ENCODE measurements at places on chromosomes 5 and 9. TPM values are rescaled to one million over a fixed set of nuclear protein-coding genes. Genes with fewer than 3 reads are reported as not detected.

GRCh38 chr5:148793261-148793660 is 33.1 kb upstream of the ADRB2 start:
- DNase-seq, result no peak

The SRD5A1 gene
- 30.4 TPM for total RNA-seq

The DCTN3 gene
- total RNA-seq, result 110 TPM

The DMGDH gene
- total RNA-seq, result 0.54 TPM

The SLC34A3 gene
- not detected for total RNA-seq

The KIAA0825 gene
- total RNA-seq, result 1.6 TPM

The ADGRD2 gene
- total RNA-seq, result not detected

DNA sequence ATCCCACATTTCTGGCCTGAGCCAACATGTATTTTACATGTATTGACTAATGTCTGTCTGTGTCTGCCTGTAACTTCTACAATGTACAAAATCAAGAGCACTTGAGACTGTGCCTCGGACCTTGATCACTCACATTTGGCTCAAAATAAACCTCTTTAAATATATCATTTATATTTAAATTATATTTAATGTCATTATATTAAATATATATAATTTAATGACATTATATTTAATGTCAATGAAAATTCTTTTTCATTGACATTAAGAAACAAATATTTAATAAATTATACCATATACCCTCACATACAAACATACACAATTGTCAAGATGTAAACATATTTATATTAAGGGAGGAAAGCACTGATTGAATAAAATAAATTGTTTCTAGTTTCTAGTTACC is 1099.8 kb upstream of the CDH18 start:
- no peak for DNase-seq

DNA sequence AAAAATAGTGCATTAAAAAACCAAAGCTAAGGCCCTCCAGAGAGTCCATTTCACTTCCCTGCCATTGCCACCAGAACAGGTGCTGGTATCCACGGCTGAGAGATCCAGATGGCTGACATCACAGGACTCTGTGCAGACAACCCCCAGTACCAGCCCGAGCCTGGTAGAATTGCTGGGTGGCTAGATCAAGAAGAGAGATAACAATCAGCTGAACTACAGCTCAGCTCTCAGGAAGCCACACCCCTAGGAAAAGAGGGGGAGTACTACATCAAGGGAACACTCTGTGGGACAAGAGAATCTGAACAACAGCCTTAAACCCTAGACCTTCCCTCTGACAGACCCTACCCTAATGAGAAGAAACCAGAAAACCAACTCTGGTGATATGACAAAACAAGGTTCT is 73.8 kb upstream of the SLIT3 start:
- no peak for DNase-seq

The ECM2 gene
- total RNA-seq, result not detected

- DNase-seq, result no peak
Observed at GRCh38 chr9:77892171-77892570, 139.4 kb downstream of the GNAQ start.

DNA sequence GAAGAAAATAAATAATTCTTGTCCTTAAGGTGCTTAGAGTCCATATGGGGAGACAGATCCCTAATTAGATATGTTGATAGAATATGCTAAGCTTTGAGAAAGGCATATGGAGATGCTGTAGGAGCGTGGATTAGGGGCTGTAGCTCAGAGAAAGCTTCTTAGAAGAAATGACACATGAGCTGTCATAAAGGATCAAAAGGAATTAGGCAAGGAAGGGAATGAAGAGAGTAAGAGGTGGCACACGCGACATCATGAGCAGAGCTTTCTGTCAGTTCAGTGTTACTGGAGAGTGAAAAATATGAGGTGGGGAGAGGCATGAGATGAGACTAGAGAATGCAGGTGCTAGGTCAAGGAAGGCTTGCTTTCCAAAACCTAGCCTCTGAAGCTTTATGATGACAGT is 118.6 kb downstream of the KIAA0825 start:
- DNase-seq, result no peak

The HAPLN1 gene
- total RNA-seq, result 0.13 TPM

GRCh38 chr5:143186623-143187022 is 216.9 kb downstream of the NR3C1 start:
- DNase-seq, result no peak

GRCh38 chr9:36407122-36407723 is 7.2 kb upstream of the RNF38 start:
- peak; percentile 63 for DNase-seq

DNA sequence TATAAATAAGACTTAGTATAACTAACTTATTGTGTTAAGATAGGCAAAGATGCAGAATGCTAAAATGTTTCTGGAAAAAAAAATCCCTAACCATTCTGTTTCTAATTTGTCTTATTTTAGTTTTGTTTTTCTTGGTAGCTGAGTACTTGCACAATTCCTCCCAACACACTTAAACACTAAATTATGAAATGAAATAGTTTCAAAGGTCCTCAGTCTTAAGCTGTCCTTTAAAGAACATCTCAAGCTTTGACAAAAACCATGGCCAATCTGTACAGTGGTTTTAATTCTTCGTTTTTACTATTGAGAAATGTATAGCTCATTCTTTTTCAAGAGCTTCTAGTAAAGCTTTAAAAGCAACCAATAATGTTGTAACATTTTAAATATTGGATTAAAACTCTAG is 171.5 kb downstream of the EDIL3 start:
- DNase-seq, result no peak

DNA sequence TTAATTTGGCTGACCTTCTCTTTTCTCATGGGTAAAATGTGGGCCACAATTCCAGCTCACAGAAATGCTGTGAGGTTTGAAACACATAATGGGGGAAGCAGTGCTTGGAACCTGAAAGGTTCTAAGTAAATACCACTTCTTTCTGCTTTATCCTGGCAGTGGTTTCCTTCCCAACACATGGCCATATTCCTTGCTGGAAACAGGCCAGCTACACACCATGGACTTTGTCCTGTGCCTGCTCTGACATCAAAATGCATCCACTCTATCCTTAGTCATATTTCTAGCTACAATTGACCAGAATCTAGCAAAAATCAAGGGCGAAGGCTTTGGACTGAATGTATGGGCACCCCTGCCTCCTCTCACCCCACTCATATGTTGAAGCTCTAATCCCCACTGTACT is 93.1 kb upstream of the TRPC7 start:
- no peak for DNase-seq

Data from Panc1 (cell line).